LNCaP clone FGC (cell line): ENCODE measurements at places on chromosomes 11 and 22.

- DNase-seq: no peak
Observed at GRCh38 chr11:46472662-46472994, 81.1 kb upstream of the CHRM4 start.

- no peak for DNase-seq
Observed at GRCh38 chr11:87775036-87775435, 400.2 kb downstream of the RAB38 start.

DNA sequence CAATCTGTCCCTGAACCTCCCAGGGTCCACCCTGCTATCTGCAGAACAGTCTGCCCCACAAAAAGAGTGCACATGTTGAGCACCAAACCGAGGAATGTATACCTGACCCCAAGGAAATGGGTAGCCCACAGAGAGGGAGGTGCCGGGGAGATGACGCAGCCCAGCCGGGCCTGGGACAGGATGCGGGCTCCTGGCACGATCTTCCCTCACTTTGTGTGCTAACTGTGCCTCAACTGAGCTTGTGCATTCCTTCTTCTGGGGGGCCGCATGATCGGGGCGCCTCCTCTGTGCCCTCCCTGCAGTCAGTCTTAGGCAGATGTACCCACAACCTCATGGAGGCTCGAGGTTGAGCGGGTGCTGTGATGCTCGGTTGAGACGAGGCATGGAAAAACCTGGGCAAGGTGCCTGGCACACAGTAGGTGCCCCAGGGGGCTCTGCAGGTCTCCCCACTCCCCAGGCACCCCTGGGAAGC, 2.4 kb downstream of the GAS2L1 start:
- DNase-seq: no peak

DNA sequence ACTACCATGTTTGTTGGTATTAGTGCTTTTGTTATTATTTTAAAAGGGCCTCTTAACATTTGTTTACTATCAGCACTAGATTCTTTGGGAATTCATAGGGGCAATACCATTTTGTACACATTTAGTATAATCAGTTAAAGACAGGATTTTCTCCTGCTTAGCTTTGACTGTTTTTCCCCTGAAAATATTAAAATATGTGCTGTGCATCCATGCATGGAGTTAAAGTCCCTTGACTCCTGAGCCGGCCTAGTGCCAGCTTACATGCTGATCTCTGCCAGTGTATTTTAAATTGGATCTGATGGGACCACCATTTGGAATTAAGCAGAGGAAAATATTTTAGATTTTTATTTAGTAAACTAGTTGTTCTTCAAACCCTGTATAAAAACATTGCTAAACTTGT, 161.4 kb downstream of the METTL15 start:
- no peak for DNase-seq

DNA sequence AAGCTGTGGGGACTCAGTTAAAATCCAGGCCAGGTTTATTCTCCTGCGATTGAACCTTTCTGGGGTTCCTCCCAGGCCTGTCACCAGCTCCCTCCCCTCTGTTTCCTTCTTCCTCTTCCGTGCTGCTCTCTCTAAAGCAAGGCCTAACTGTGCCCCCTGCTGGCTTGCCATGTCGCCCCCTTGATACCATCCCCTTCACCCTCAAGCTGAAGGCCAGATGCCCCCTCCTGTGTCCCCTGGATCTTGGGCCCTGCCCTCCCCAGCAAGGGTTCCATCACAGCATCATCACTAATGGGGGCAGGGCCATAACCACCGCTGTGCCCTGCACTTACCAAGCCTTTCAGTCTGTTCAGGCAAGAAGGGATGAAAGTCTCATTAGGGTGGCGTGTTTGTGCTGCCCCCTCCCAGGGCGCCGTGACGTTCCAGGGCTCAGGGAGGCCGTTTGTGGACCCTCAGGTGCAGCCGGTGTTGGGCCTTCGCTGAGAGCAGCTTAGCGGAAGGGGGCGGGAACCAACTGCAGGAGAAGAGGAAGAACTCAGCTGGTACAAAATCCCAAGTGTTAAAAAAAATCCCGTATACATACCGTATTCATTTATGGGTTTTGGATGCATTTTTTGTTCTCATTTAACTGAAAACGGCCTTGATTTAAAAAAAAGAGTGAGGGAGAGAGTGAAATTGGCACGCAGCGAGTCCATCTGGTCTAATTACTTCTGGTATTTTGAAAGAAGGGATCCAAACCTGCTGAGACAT, 69.9 kb downstream of the MPPED1 start:
- DNase-seq: no peak

DNA sequence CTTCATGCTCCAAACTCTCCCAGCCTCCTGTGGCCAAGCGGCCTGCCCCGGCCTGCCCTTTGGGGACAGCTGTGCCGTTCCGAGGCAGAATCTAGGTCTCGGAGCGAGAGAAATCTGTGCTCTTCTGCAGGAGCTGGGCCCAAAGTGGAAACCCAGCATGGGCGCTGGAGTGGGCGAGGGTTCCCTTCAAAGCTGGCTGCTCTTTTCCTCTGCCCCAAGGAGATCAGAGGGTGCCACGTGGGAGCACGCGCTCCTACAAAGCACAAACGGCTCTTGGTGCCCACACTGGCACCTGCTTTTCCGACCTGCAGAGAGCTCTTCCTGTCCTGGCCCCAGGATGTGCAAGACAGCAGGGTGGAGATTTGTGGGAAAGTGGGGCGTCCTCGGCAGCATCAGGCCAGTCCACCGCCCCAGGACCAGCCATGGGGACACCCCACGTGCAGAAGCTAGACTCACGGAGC, 6.9 kb downstream of the OSBPL5 start:
- DNase-seq: no peak

GRCh38 chr11:108933630-108934029, 268.8 kb downstream of the DDX10 start:
- DNase-seq: no peak

DNA sequence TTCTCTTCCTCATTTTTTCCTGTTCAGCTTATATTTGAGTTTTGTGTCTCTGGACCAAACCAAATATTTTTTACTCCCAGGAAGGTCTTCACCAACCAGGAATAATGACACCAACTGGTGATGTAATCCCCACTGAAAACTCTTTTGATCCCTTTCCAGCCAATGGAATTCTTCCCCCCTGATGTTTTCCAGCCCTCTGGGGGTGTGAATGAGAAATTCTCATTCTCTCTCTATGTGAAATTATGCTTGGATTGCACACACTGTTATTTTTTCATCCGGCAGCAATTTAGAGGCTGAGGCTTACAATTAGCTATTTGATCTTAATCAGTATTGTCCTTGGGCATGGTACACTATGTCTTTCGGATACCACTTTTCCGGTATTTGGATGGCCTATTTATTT, 39.5 kb upstream of the SLC1A2 start:
- DNase-seq: no peak

DNA sequence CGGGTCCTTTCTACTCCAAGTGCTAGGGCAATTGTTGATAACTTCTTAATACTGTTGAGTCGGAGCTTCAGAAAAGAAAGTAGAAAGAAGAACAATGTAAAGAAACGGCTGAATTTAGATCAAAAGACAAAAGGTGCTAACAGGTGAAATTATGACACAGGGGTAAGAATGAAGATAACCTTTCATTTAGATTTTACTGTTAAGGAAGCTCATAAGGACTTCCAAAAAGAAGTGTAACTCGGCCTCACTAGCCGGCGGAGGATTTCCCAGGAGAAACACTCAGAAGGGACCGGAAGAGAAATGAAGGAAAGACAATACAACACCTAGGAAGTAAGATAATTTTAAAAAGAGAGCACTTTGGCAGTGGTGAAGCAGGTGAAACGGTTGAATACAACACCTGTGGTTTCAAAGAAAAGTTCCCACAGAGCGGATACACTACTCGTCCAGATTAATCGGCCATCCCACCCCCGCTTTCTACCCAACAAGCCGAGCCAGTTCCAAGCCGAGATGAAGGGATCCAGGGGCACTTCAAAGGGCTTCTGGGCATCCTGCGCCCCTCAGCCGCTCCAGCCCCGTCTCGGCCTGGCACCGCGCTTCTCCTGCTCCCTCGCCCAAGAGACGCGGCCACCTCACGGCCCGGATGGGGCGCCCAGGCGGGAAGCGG, 737 bp downstream of the PPP2R1B start:
- DNase-seq: no peak

- no peak for DNase-seq
Observed at GRCh38 chr22:11066458-11067285, 4461.3 kb upstream of the OR11H1 start.

DNA sequence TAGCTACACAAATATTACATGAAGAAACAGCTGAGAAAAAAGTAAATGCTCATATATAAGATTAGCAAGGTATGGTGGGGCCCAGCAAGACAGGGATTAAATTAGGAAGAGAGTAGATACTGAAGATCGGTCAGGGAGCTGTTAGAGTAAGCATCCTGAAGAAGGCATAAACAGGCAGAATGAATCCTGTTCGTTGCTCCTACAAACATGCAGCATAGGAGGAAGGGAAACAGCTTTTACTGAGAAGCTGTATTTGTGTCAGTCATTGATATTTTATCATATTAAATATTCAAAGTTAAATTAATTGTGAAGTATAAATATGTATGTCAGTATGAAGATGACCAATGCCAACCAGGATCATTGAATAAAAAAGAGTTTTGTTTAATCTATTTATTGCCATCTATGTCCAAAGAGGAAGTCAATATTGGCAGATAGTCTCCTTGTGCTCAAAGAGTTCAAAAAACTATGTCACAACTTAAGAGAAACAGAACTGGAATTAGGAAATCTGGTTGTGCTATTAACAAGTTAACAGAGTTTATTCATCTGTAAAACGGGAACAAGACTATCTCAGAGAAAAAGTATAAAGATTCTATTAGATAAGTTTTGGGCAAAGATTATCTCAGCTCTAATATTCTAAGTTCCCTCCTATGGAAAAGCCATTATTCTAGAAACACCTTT, 255.2 kb downstream of the GRM5 start:
- DNase-seq: no peak

DNA sequence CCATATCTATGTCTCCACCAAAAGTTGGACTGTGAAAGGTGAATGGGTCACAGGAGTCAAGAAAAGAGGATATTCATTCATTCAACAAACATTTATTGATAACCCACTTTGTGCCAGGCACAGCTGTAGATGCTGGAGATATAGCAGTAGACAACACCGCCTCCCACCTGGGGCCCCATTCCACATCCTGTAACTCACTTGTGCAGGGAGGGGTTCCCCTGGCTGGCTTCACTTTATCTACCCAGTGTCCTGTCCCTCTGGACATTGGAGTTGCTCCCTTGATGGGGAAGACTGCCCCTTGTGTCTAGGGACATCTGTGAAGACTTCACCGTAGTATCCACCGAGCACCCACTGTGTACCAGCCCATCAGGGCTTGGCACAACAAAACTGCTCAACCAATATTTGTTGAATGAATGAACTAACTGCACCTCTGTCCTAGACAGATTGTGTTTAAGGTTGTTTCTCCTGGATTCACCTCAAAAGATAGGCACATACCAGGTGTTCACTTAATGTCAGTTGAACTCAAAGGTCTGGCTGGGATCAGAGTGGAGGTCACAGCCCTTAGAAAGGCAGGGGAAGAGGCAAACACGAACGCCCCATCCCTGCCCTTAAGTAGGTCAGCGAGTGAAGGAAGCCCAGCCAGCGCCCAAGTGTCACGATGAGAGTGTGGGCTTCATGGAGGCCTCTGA, 1.4 kb upstream of the OVOL1 start:
- DNase-seq: no peak
